ENCODE measurements at places on chromosomes 5 and 9.

DNA sequence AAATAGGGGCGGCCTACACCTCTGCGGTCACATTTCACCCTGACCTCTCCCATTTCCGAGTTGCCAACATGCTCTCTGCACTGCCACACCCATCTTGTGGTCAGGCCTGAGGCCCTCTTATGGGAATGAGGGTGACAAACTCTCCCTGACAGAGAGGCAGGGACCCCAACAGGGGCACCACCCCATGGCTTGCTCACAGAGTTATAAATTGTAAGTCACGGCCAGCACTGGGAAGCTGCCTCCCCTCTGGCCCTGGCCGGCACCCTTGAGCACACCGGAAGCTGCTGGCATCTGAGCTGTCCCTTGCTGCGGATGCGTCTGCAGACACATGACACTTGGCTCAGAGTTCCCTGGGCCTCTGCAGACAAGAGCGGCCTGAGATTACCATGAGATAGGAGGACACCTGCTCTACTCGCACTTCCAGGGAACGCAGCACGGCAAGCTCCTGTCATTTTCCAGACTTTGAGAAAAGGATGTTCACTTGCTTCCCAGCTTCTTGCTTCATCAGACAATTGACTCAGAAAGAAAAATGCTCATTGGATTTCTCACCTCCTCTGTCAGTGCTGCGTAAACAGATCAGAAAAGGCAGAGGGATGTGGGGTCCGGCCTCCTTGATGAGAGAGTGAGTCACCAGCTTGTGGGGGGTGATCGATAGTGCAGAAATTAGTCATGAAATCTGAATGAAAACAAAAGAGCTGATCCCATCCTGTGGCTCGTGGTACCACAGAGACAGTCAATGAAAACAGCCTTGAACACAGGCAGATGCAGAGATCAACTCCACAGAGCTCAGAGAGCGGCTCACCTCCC lies 269.8 kb downstream of the SYK start:
- DNase-seq, result no peak

- DNase-seq, result no peak
These were observed 3.9 kb downstream of the FABP6 start for GRCh38 chr5:160233215-160233614.

- DNase-seq, result peak; percentile 87
These were observed 22.5 kb upstream of the PTPN3 start for GRCh38 chr9:109520475-109521132.

DNA sequence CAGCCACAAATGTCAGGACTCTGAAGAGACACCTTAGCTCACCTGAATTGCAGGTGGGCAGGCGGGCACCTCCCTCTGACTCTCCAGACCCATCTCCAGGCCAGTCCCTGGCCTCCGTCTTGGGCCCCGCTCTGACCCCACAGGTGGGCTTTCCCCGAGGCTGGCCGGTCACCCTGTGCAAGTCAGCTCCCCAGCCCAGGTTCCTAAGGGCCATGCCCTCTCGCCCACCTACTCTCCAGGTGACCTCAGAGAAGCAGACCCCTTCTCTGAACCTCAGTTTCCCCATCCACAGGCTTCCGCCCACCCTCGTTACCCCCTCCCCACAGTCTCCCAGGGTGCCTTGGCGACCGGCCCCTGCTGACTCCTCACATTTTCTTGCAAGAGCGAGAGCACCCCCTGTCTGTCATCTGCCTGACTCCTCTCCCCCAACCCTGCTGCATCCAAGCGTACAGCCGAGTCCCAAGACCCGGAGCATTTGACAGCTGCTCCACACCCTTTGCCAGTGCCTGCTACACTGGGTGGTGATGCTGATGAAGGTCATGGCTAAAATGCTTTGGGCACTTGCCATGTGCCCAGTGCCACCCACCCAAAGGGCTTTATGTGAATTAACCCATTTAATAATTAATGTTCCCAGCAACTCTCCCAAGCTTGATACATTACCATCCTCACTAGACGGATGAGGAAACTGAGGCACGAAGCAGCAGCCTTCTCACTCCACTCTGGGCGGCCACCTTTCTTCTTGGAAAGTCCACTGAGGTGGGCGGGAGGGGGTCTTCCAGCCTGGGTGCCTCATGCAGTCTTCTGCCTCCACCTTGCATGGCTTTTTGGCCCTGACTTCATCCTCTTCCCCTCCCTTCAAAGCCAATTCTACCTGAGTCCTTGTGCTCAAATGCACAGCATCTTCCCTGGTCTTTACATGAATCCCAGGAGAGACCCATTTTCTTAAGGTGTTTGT lies 51.1 kb upstream of the ORM1 start:
- peak; percentile 66 for DNase-seq

DNA sequence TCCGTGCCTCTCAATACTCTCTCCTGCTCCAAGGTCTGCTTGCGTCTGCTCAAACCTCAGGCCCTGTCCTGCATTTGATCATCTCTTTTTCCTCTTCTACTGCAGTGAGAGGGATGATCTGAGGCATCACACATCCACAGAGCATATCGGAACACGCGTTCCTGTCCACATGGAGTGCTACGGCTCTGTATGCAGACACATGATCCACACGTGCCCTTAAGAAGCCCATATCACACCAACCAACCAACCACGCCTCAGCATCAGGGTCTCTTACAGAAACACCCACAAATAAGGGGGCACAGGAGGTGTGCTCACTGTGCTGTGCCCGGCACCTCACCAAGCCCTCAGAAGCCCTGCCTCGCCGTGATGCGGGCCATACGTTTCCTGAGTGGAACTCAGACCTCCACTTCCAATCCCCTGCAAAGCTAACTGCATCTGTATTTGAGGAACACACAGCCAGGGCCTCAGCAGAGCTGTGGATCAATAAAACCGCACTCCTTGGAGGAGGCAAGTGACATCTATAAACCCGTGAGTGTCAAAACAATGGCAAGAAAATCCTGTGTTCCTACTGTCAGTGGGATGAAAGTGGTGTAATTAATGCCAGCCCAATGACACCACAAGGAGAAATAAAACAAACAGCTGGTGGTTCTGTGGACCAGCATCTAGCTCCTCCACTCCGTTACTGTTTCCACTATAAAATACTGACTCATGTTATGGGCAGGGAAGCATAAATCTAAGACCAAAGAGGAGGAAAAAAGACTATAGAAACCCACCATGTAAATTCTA lies 40.4 kb downstream of the AK8 start:
- no peak for DNase-seq

- no peak for DNase-seq
These were observed 115.5 kb downstream of the APBA1 start for GRCh38 chr9:69556707-69557106.

DNA sequence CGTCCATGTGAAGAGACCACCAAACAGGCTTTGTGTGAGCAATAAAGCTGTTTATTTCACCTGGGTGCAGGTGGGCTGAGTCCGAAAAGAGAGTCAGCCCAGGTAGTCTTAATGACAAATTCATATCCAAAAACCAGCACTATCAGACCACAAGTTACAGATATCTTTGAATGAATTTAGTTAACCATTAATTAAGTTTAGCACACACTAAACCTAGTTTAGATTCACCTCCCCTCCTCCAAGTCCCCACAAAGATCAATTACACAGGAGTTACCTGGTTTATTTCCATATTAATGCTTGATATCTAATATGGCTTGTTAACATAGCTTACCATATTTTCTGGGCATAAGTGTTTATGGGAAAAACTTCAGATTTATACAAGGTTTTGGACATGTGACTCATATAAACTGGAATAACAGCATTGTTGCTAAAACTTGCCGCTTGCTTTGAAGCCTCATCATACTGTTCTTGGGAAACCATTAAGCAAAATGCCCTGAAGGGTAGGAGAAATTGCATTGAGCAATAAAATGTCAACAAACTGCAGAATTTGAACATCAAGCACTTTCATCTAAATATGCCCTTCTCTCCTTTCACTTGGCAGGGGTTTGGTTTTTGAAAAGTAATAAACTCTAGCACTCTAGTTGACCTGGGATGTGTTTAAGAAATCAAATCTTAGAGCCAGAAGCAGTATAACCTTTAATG lies 166.9 kb downstream of the SNCAIP start:
- no peak for DNase-seq

GRCh38 chr5:14054965-14055963 lies 87.9 kb upstream of the TRIO start:
- no peak for DNase-seq

GRCh38 chr9:135001526-135001925 lies 83.8 kb upstream of the FCN1 start:
- DNase-seq, result no peak

GRCh38 chr9:136133191-136133958 lies 14.7 kb upstream of the TMEM250 start:
- DNase-seq, result no peak

DNA sequence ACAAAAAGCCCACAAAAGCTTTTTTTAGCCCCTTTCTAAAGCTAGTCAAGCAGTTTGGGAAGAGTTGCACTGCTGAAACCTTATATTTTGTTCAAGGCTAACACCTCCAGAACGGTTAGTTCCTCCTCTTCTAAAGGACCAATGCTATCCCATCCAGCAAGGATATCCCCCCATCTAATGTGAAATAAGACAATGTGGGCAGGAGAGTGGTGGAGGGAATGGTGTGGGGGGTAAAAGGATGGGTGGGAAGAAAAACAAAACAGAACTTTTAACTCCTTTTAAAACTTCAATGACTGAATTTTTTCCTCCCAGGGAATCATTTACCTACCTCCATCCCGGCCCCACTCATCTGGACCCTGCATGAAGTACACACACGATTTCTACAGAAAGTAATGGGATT lies 21.2 kb downstream of the PTCH1 start:
- no peak for DNase-seq

DNA sequence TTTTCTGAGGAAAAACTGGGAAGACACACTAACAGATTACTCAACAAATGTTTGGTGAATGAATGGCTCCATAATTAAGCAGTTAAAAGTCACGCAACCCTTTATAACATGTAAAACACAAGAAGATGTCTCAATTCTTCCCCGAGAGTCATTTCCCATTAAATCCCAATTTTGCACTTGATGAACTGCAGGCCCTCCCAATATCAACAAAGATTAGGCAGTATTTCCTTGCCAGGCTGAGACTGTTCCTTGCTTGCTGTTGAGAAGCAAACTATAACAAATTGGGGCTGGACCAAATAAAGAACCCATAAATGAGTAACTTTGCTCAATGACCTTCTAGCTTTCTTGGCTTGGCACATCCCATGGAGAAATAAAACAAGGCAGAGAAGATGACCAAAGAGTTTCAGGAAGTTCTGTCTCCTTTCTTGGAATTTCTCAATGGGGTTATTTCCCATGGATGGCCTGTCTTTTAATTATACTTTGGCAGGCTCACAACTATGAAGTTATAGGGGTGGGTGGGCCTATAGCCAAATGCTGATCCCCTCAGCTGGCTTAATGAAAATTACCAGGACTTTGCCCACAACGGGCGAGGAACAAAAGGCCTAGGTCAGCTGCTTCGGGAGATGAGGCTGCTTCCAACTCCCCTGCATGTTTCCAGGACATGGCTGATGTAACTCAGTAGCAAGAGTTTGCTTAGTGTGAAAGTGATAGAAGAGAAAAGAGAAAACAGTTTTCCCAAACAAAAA lies 243.1 kb upstream of the RFX3 start:
- DNase-seq, result no peak

GRCh38 chr5:41275813-41276512 lies 62.6 kb upstream of the C6 start:
- no peak for DNase-seq

- no peak for DNase-seq
These were observed 3.0 kb upstream of the CDX1 start for GRCh38 chr5:150163547-150164059.

GRCh38 chr9:138053996-138054752 lies 176.6 kb downstream of the CACNA1B start:
- no peak for DNase-seq

GRCh38 chr5:60522292-60522905 lies 177.6 kb downstream of the DEPDC1B start:
- DNase-seq, result no peak

DNA sequence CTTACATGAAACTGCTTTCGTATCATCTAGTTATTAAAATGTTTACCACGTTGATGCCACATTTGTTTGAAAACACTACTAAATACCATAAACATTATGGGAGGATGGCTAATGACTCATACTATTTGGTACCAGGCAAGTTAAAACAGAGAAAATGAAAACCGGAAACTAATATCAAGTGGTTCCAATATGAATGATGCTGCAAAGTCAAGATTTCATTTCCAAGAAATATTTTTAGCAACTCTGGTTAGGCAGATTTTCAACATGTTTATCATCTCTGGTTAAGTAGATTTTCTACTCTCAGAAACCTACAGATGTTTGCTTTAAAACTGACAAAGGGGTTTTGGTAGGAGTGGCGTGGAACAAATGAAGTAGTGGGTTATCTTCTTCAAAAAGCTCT lies 4.9 kb upstream of the F2R start:
- no peak for DNase-seq

DNA sequence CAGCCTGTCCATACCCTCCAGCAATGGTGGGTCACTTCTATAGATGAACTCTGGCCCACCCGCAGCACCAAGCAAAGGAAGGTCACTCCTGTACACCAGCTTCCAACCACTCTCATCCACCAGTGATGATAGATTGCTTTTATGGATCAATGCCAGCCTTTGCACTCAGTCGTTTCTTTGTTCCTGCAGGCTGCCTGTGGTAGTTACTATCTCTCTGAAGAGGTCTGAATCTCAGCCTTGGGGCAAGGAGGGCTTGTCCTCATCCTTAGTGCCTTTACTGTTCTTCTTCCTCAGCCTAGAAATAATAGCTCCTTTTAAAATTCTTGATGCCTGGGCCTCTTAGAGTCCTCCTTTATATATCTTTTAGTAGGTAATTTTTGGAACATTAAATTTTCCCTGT lies 100.8 kb downstream of the TMC1 start:
- no peak for DNase-seq

DNA sequence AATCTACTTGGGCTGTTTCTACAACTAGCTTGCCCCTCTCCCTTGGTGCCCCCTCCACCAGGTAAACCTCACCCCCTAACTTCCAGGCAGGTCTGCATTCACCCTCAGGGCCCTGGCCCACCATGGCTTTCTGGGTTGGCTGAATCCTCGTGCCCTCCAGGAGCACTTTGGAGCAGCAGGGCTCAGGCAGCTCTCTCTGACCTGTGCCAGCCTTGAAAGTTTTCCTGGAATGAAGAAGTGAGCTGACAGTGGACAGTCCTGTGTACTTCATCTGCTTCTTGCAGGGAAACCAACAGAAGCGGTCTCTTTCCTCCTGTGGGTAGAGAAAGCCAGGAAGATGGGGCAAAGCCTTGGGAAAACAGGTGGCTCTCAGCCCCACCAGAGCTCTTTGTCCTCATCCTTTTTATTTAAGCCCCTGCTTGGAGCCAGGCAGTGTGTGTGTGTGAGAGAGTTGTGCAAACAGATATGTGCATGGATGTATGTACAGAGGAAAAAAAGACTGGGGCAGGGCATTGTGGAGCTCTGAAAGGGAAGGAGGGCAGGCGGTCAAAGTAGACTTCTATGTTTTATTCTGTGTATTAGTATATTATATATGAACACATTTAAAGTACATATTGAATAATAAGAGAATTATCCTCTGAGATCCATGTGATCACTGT lies 62.3 kb upstream of the SPRY4 start:
- no peak for DNase-seq

Data from Ammon's horn (tissue), 1 donor.